ENCODE measurements at places on chromosomes 13 and 19.

GRCh38 chr19:1847348-1847683 lies 967 bp downstream of the REXO1 start:
- no peak for DNase-seq

DNA sequence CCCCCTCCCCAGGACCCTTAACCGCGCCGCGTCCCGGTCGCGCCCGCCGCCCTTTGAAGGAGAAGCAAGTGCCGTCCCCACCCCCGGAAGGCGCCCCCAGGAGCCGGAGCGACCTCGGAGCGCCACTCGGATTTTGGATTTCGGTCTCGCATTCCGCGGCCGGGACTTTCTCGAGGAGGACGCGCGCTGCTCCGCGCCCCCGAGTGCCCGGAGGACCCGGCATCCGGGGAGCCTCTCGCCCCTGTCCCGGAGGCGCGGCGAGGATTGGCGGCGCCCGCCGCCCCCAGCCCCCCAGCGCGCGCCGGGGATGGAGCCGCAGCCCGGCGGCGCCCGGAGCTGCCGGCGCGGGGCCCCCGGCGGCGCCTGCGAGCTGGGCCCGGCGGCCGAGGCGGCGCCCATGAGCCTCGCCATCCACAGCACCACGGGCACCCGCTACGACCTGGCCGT lies 1.6 kb downstream of the MIDN start:
- DNase-seq: no peak

DNA sequence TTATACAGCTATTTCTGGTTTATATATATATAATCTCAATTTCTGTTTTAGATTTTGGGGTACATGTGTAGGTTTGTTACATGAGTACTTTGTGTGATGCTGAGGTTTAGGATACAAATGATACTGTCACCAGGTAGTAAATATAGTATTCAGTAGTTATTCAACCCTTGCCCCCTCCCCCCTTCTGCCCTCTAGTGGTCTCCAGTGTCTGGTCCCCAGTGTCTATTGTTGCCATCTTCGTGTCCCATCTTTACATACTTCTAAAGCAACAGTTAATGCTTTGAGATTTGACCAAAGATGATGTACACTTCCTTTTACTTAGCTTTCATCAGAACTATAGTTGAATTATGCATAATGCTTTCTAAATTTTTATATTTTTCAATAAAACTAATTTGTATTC lies 1623.4 kb upstream of the PRR20A start:
- DNase-seq: no peak

DNA sequence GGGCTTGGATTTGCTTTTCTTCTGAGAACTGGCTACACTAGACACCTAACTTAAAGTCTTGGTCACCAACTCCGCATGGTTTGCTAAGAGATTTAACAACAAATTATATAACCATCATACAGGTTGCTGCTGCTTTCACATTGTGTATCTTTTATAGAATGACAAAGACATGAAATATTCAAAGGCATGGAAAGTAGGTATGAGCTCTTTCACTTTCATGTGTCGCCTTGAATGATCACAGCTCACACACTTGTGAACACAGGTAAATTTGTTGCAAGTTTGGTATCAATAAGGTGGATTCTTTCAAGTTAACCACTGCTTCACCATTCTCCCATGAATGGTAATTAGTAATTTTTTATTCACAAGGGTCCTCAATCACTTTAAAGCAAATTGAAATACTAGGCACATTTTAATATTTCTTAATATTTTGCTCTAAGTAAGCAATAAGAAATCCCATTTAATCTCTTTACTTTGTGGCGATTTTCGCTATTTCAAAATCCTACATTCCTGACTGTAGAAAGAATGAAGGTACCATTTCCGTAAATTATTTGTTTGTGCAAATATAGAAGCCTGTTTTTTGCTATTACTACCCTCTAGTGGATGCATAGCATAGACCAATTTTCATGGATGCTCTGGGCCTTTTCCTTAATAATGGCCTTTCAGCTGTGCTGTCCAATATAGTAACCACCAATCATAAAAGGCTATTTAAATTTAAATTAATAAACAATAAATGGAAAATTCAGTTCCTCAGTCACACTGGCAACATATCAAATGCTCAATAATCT lies 45.5 kb upstream of the FREM2 start:
- no peak for DNase-seq

DNA sequence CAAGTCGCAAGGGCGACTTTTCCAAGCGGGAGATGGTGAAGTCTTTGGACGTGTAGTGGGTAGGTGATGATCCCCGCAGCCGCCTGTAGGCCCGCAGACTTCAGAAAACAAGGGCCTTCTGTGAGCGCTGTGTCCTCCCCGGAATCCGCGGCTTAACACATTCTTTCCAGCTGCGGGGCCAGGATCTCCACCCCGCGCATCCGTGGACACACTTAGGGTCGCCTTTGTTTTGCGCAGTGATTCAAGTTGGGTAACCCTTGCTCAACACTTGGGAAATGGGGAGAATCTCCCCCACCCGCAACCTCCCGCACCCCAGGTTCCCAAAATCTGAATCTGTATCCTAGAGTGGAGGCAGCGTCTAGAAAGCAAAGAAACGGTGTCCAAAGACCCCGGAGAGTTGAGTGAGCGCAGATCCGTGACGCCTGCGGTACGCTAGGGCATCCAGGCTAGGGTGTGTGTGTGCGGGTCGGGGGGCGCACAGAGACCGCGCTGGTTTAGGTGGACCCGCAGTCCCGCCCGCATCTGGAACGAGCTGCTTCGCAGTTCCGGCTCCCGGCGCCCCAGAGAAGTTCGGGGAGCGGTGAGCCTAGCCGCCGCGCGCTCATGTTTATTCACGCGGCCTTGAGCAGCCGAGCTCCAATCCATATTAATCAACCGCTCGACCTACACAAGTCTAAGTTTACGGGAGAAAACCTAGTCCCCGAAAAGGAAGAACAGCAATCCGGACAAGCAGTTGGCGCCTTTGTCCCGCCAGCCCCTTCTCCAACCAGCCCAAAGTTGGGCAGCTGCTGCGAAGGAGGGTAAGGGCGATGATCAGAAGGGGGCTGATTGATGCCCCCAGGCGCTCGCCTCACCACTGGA lies 9.9 kb downstream of the SOX21 start:
- DNase-seq: no peak

DNA sequence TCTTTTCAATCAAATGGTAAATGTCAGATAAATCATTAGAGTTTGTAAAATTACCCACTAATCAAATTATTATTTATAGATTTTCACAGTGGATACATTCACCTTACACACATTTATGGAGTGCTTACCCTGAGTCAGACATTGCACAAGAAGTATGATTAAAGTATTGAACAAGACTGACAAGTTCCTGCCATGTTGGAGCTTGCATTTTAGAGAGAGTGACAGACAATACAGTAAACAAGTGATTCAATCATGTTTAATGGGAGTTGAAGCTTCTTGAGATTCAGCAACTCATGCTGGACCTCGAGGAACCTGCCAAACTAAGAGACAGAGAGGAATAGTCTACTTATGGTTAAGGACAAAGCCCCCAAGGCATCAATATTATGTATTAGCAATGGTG lies 487.8 kb downstream of the PCDH17 start:
- no peak for DNase-seq

DNA sequence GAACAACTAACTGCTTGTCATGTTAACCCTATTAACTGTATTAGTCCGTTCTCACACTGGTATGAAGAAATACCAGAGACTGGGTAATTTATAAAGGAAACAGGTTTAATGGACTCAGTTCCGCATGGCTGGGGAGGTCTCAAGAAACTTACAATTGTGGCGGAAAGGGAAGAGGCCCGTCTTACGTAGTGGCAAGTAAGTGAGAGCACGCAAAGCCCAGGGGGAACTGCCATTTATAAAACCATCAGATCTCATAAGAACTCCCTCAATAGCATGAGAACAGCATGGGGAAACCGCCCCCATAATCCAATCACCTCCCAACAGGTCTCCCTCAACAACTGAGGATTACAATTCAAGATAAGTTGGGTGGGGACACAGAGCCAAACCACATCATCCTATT lies 34.7 kb downstream of the PHF11 start:
- no peak for DNase-seq

DNA sequence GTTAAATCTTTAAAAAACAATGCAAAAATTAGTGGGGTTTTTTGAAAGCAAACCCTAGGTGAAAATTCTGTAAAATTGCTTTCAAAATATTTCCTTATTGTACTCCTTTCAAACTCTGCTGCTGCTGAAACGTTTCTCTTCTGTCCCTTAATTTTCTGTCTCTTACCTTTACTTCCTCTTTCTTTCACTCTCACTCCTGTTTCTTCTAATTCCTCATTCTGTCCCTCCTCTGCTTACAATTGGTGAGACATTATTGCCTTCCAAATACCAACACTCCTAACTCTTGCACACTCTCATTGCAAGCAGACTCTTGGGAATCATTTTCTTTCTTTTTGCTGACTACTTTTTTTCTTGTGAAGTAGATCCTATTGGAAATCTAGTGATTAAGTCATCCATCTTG lies 685.6 kb upstream of the SLITRK1 start:
- DNase-seq: no peak

DNA sequence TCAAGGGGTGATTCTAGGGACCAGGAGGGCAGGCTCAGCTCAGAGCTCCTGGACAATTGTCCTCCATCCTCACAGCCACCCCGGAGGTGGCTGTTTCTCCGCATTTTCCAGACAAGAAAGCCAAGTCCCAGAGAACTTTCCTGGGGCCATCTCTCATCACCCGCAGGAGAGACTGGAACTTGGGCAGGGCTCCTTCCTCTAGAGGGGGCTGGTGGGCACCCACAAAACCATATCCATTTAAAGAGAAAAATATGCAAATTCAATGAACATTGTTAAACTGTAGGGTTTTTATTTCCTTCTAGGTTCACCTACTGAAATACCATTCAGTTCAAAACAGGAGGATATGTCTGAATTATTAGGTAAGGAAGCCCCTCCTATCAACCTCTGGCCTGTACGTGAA lies 16.6 kb downstream of the SPACA7 start:
- DNase-seq: no peak

DNA sequence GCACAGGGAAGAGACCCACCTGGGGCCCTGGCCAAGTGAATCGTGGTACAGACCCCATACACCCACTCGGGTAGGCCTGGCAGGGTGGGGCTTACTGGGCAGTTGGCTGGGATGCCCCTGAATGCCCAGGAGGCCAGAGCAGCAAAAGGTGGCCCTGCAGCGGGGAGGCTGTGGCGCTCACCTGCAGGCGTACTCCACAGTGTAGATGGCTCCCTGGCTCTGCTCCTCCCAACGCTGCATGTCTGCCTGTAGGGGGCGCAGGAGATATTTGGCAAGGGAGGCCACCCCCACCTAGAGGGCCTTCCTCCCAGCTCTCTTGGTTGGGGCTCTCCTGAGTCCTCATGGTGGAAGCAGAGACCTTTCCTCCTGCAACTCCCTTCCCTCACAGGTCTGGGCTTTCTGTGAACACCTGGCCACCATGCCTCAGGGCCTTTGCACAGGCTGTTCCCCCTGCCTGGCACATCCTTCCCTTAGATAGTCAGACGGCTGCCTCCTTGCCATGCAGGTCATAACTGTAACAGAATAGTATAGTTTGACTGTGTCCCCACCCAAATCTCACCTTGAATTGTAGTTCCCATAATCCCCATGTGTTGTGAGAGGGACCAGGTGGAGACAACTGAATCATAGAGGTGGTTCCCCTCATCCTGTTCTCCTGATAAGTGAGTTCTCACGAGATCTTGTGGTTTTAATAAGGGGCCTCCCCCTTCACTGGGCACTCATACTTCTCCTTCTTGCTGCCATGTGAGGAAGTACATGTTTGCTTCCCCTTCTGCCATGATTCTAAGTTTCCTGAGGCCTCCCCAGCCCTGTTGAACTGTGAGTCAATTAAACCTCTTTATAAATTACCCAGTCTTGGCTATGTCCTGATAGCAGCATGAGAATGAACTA lies 5.9 kb downstream of the BORCS8 start:
- DNase-seq: peak; percentile 59

- no peak for DNase-seq
Observed at GRCh38 chr13:35699825-35700510, 223.5 kb upstream of the MAB21L1 start.

DNA sequence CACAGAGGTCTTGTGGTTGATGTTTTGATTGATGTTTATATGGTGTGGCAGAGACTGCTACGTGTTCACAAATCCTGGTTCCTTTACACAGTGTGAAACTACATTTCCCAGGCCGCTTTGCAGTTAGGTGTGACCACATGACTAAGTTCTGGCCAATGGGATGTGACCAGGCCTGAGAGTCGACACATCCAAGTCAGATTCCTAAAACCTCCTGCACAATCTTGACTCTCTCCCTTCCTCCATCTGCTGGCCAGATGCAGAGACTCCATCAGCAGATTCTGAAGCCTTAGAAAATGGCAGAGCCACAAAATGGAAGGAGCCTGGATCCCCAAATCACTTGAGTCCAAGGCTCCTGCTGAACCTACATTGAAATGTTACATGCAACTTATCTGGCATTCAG lies 12.6 kb downstream of the CD37 start:
- no peak for DNase-seq

DNA sequence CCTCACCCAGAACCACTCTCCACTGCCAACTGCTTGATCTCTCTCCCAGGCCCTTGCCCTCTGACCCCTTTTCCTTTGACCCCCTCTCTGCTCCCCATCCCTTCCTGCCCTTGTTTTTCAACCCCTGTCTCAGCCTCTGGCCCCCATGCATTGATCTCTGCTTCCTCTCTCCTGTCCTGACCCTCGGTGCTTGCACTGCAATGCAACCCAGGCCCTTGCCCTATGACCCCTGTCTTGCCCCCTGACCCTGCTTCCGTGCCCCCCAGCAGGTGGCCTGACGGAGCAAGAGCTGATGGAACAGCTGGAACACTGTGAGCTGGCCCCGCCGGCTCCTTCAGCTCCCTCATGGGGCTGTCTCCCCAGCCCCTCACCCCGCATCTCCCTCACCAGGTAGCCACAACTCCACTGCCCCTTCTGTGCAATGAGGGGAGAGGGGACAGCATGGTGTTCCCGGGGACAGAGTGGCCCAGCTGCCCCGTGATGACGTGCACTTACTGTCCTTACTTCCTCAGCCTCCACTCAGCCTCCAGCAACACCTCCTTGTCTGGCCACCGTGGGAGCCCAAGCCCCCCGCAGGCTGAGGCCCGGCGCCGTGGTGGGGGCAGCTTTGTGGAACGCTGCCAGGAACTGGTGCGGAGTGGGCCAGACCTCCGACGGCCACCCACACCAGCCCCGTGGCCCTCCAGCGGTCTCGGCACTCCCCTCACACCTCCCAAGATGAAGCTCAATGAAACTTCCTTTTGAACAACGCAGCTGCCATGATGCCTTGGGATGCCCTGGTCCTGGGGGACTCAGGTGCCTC lies 10.5 kb upstream of the LTBP4 start:
- DNase-seq: no peak

DNA sequence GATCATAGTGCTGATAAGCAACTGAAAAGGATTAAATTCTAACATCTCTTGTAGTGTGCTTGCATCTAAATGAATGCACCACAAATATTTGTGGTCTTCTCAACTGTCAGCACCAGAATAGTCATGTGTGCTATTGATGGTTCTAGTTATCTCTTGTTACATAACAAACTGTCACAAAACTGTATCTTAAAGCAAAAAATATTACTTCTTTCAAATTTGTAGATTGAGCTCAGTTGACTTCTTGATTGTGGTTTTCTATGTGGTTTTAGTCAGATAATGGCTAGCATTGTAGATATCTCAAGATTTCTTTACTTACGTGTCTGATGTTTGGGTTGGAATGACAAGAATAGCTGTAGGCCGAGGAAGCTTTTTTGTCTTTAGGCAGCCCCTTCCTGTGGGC lies 431.3 kb downstream of the SLITRK6 start:
- no peak for DNase-seq
